Large intestine (tissue), 12 donors: ENCODE measurements at places on chromosomes 1 and 21.

GRCh38 chr1:20154301-20154831, 15.2 kb downstream of the PLA2G2F start:
- no peaks in the 10 kb centered on the region for H3K36me3 ChIP-seq
- no peak overlapping the region for H3K4me3 ChIP-seq
- no peak for DNase-seq
- no peaks in the 10 kb centered on the region for H3K27me3 ChIP-seq
- H3K27ac ChIP-seq = no peak overlapping the region

DNA sequence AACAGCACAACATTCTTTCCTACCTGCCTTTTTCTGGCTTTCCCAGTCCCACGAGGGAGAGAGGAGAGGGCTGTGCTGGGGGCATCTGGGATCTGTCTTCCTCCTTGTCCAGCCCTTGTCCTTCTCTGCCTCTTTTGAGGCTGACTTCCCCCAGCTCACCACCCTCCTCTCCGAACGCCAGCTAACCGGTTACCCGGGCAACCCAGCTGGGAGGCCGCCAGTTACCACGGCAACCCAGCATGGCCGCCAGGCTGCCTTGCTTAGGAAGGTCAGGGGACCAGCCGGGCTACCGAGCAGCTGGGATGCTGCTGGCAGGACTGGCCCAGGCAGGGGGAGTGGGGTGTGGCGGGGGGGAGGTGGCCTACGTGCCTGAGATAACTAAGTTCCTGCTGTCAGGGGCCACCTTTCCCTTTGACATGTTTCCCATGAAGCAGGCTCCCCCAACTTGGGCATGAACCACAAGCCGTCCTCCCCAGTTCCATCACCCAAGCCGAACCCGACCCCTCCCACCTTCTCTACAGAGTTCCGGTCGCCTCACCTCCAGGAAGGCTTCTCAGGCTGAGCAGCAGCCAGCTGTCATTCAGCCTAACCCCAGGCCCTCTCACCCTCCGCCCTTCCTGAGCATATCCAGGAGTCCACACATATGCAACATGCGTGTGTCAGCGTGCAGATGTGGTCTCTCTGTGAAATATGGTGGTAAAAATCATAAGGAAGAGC, 8.7 kb downstream of the PLEKHA6 start:
- no peaks in the 10 kb centered on the region for H3K27me3 ChIP-seq
- peaks cover 37% of the 10 kb centered on the region for H3K4me1 ChIP-seq
- peak overlapping the region; percentile 45 for H3K27ac ChIP-seq
- DNase-seq = peak; percentile 68
- H3K4me3 ChIP-seq = no peak overlapping the region

GRCh38 chr1:7641587-7642417, 129.3 kb upstream of the VAMP3 start:
- H3K4me3 ChIP-seq = no peak overlapping the region
- no peak overlapping the region for H3K27ac ChIP-seq
- no peaks in the 10 kb centered on the region for H3K27me3 ChIP-seq
- DNase-seq = no peak
- no peaks in the 10 kb centered on the region for H3K36me3 ChIP-seq

DNA sequence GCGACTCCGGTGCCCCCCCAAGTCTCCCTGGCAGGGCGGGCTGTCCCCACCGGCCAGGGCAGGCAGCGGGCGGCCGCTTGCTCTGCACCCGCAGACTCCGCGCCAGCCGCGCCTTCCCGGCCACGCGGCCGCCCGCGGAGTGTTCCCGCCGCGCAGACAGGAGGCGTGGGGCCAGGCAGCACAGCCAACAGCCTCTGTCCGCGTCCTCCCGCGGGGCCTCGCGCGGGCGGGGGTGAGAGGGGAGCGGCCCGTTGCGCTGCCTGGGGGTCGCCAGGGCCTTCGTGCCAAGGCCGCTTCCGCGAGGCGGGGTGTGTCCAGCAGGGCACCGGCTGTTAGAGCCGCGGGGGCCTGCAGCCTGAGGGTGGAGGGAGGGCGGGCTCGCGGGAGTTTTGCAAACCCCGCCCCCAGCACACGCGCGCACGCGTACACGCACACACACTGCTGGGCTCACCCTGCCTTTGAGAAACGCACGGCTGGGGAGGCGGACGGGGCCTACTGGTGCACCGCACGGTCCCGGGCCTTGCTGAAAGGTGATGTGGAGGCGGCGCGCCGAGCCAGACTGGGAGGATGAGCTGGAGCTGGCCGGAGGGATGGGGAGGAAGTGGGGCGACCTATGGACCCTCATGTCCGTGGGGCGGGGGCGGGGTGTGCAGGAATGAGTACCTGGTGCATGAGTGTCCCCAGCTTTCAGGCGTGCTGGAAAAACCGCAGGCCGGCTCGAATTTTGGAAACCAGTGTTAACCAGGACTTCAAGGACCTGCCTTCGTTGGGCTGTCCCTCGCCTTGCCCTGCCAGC, 41.5 kb downstream of the KIAA1614 start:
- peak; percentile 85 for DNase-seq
- peak overlapping the region; percentile 47 for H3K4me3 ChIP-seq
- H3K4me1 ChIP-seq = peaks cover 3% of the 10 kb centered on the region
- H3K27ac ChIP-seq = peak overlapping the region; percentile 1

GRCh38 chr1:229714964-229715603, 89.0 kb downstream of the URB2 start:
- no peaks in the 10 kb centered on the region for H3K27me3 ChIP-seq
- no peak overlapping the region for H3K27ac ChIP-seq
- no peaks in the 10 kb centered on the region for H3K4me1 ChIP-seq
- no peak for DNase-seq
- H3K36me3 ChIP-seq = no peaks in the 10 kb centered on the region

DNA sequence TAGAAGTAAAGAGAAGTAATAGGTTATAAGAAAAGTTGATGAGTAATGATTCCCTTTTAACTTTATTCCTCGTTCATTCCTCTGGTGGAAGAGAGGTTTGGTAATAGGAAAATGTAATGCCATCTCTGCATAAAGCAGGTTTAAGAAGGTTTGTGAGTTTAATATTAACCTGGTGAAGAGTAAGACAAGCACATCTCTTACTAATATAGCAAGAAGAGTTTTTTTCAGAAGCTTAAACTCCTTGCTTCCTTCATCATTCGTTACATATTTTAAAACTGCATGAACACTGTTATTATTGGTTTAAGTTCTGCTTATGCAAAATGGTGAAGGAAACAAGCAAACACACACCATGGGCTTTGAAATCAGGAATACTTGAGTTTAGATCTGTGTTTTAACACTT, 9.2 kb upstream of the PLA2G4A start:
- no peaks in the 10 kb centered on the region for H3K36me3 ChIP-seq
- DNase-seq = no peak
- H3K27ac ChIP-seq = no peak overlapping the region
- H3K4me3 ChIP-seq = no peak overlapping the region
- no peaks in the 10 kb centered on the region for H3K27me3 ChIP-seq

- H3K27me3 ChIP-seq = peaks cover 17% of the 10 kb centered on the region
- H3K36me3 ChIP-seq = no peaks in the 10 kb centered on the region
- no peaks in the 10 kb centered on the region for H3K4me1 ChIP-seq
- H3K4me3 ChIP-seq = no peak overlapping the region
Measured at GRCh38 chr1:201545851-201546492, 7.0 kb downstream of the NAV1 start.

DNA sequence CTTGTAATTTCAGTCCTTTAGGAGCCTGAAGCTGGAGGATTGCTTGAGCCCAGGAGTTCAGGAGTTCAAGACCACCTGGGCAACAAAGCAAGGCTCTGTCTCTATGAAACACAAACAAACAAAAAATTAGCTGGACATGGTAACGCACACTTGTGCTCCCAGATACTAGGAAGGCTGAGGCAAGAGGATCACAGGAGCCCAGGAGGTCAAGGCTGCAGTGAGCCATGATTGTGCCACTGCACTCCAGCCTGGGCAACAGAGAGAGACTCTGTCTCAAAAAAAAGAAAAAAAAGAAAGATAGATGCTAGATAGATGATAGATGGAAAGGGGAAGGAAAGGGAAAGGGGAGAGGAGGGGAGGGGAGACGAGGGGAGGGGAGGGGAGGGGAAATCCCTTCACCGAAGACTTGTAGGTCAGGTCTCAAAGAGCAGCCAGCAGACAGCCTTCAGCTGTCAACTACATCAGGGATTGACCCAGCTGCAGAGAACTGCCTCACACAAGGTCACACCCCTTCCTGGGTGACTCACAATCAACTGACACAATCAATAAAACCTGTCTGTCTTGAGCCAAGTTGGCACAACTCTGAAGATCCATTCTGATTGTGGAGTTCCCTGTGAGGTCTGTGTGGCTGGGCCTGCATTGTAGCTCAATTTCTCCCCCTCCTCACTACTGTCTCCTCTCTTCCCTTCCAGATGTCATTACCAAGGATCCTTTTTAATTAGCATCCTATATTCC, 200.6 kb downstream of the RGS7 start:
- no peaks in the 10 kb centered on the region for H3K27me3 ChIP-seq
- H3K4me1 ChIP-seq = peaks cover 12% of the 10 kb centered on the region
- no peaks in the 10 kb centered on the region for H3K36me3 ChIP-seq
- H3K27ac ChIP-seq = peak overlapping the region; percentile 59
- DNase-seq = peak; percentile 88
- H3K4me3 ChIP-seq = no peak overlapping the region

DNA sequence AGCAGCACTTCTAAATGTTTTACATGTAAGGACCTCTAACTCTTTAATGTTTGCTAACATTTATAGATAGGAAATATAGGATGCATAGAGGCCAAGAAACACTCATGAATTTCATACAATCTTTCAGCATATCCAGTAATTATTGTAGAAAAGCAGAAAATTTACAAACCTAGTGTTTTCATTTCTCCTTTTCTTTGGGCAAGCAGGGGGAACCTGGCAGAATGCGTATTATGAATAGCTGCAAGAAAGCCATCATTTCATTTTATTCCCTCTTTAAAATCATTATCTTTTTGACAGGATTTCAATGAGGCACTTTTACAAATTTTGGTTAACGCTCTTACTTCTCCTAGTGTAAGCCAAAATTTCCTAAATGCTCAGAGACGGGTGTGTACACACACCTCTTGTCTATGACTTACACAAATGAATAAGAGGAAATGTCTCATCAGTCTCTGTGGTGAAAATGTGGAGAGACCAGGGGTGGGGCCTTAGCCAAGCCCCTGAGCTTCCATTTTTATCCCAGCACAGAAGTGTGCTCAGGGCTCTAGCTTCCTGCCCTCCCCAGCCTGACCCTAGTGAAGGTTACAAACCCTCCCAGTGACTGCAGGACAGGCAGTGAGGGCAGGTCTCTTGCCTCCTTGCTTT, 91.6 kb downstream of the LRRC8C start:
- no peaks in the 10 kb centered on the region for H3K36me3 ChIP-seq
- DNase-seq = peak; percentile 9
- no peak overlapping the region for H3K27ac ChIP-seq
- H3K4me3 ChIP-seq = no peak overlapping the region
- H3K4me1 ChIP-seq = no peaks in the 10 kb centered on the region
- H3K27me3 ChIP-seq = no peaks in the 10 kb centered on the region

DNA sequence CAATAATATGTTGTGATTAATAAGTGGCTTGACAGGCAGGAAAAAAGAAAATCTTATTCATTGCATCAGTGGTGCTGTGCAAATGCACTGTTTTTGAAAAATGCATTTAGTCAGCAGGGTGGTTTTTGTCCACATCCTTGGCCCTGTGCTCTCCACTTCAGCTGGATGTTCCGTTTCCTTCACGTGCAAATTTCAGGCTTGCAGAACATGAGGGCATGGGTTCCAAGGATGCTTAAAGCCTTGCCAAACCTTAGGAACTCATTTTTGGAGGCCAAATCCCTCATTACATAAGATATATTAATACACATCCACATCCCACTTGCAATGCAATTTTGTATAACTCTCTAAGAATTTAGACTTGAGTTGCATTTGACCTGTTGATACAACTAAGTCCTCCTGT, 410.1 kb downstream of the PRDM2 start:
- H3K27me3 ChIP-seq = no peaks in the 10 kb centered on the region
- H3K4me3 ChIP-seq = no peak overlapping the region
- DNase-seq = no peak
- no peak overlapping the region for H3K27ac ChIP-seq
- H3K36me3 ChIP-seq = no peaks in the 10 kb centered on the region
- no peaks in the 10 kb centered on the region for H3K4me1 ChIP-seq

GRCh38 chr1:75305061-75305460, 170.9 kb downstream of the LHX8 start:
- no peak for DNase-seq
- H3K4me1 ChIP-seq = no peaks in the 10 kb centered on the region
- H3K36me3 ChIP-seq = no peaks in the 10 kb centered on the region
- no peak overlapping the region for H3K4me3 ChIP-seq
- no peak overlapping the region for H3K27ac ChIP-seq
- no peaks in the 10 kb centered on the region for H3K27me3 ChIP-seq

GRCh38 chr21:33030633-33031032, 4.9 kb downstream of the OLIG2 start:
- DNase-seq = no peak
- peaks cover 96% of the 10 kb centered on the region for H3K27me3 ChIP-seq
- no peaks in the 10 kb centered on the region for H3K36me3 ChIP-seq
- no peak overlapping the region for H3K27ac ChIP-seq

- no peak overlapping the region for H3K4me3 ChIP-seq
- DNase-seq = no peak
- H3K36me3 ChIP-seq = no peaks in the 10 kb centered on the region
- H3K4me1 ChIP-seq = no peaks in the 10 kb centered on the region
- no peaks in the 10 kb centered on the region for H3K27me3 ChIP-seq
- no peak overlapping the region for H3K27ac ChIP-seq
Measured at GRCh38 chr21:37619464-37619974, 252.9 kb downstream of the DYRK1A start.

- H3K27ac ChIP-seq = no peak overlapping the region
- no peaks in the 10 kb centered on the region for H3K27me3 ChIP-seq
- H3K4me3 ChIP-seq = no peak overlapping the region
- H3K36me3 ChIP-seq = no peaks in the 10 kb centered on the region
Measured at GRCh38 chr1:245552331-245552730, 397.5 kb downstream of the KIF26B start.

- H3K27ac ChIP-seq = no peak overlapping the region
- no peaks in the 10 kb centered on the region for H3K27me3 ChIP-seq
- H3K4me1 ChIP-seq = no peaks in the 10 kb centered on the region
- no peak overlapping the region for H3K4me3 ChIP-seq
Measured at GRCh38 chr21:39142972-39143371, 40.3 kb downstream of the PSMG1 start.

DNA sequence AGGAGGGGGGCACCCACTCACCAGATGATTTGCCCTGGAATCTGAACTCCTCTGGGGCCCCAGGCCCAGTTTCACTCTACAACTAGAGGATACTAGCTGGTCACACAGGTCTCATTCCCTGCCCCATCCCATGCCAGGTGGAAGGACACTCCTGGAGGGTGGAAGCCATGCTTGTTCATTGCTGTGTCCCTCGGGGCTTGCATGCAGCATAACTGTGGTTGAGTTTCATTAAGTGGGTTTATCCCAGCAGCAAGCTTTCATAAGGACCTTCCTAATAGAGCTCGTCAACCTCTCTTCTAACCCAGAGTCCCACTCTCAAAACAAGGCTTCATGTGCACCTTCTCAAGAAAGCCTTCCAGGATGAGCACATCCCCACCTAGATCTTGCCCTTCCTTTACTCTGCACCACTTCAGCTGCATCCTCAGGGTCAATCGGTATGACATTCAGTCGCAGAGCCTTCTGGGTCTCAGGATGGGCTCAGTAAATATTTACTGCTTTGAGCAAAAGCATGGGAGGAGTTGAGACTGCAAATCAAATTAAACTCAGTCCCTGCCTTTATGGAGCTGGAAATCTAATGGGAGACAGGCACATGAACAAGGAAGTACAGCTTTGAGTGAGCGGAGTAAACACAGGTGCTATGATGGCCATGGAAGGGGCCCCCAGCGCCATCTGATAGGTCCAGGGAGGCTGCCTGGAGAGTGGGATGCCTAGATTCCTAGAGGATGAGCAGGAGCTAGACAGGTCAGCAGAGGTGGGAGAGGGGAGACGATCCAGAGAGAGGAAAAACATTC, 32.3 kb downstream of the LAMB3 start:
- H3K4me3 ChIP-seq = no peak overlapping the region
- no peaks in the 10 kb centered on the region for H3K27me3 ChIP-seq
- DNase-seq = no peak
